Activated T-cell treated with anti-CD3 and anti-CD28 coated beads for 1 hour (primary cell): ENCODE measurements at places on chromosomes 3 and 15.

- DNase-seq = no peak
Measured at GRCh38 chr3:197674741-197675562, 61.8 kb downstream of the RUBCN start.

GRCh38 chr3:124962403-124962940 is 27.9 kb upstream of the MUC13 start:
- no peak for DNase-seq

GRCh38 chr3:168545591-168545990 is 449.9 kb upstream of the GOLIM4 start:
- DNase-seq = no peak

DNA sequence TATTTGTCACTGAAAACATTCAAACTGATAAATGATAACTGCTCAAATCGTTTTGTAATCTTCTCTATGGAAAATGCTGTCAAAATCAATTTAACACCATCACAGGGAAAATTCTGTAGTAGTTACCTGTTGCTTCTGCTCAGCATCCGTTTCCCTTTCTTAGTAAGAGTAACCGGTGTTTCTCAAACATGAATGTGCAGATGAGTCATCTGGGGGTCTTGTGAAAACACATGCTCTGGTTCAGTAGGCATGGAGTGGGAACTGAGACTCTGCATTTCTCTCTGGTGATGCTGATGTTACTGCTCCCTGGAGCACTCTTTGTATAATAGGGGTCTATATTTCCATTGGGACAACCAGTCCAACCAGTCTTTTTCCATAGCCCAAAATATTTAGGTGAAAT is 145.1 kb downstream of the SEMA6D start:
- no peak for DNase-seq

DNA sequence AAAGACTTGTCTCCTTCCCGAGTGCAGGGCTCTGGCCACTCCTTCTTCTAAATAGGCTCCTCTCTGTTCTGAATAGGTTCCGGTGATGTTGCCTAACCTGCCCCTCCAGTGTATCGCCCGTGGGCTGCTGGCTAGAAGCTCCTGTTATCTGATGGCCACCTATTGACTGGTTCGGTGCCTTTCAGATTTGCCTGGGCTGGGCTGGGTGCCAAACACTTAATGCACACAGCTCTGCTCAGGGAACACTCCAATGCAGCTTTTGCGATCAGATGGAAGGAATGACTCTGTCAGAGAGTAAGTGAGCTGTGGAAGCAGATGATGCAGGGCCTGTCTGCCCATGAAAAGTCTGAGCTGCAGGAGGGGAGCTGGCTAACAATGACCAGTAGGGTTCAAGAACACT is 112.9 kb downstream of the CORO2B start:
- no peak for DNase-seq

GRCh38 chr3:86594838-86595237 is 396.1 kb downstream of the VGLL3 start:
- no peak for DNase-seq
